Esophagus squamous epithelium (tissue), 5 donors: ENCODE measurements at places on chromosomes 16 and 17. TPM values are rescaled to one million over a fixed set of nuclear protein-coding genes. Genes with fewer than 3 reads are reported as not detected.

- DNase-seq, result no peak
- no peak overlapping the region for H3K4me3 ChIP-seq
- H3K36me3 ChIP-seq, result no peaks in the 10 kb centered on the region
- H3K27me3 ChIP-seq, result no peaks in the 10 kb centered on the region
- H3K4me1 ChIP-seq, result no peaks in the 10 kb centered on the region
Observed at GRCh38 chr17:2802574-2802973, 6.3 kb downstream of the RAP1GAP2 start.

Gene MAP2K3
- total RNA-seq, result 52.1 TPM

Gene KRTAP16-1
- total RNA-seq, result not detected

Gene TP53TG3B
- not detected for total RNA-seq

Gene CMTM2
- total RNA-seq, result not detected

- H3K36me3 ChIP-seq, result no peaks in the 10 kb centered on the region
- no peak for DNase-seq
- no peak overlapping the region for H3K4me3 ChIP-seq
- no peaks in the 10 kb centered on the region for H3K27me3 ChIP-seq
- H3K27ac ChIP-seq, result no peak overlapping the region
Observed at GRCh38 chr17:55778389-55779118, 27.7 kb downstream of the PCTP start.

Gene GRAPL
- total RNA-seq, result not detected

Gene TPSAB1
- 395 TPM for total RNA-seq

Gene EVI2A
- total RNA-seq, result 1.1 TPM

- H3K4me3 ChIP-seq, result no peak overlapping the region
- H3K36me3 ChIP-seq, result no peaks in the 10 kb centered on the region
- no peak for DNase-seq
- peaks cover 47% of the 10 kb centered on the region for H3K4me1 ChIP-seq
Observed at GRCh38 chr16:72873853-72874252, 174.1 kb downstream of the ZFHX3 start.

DNA sequence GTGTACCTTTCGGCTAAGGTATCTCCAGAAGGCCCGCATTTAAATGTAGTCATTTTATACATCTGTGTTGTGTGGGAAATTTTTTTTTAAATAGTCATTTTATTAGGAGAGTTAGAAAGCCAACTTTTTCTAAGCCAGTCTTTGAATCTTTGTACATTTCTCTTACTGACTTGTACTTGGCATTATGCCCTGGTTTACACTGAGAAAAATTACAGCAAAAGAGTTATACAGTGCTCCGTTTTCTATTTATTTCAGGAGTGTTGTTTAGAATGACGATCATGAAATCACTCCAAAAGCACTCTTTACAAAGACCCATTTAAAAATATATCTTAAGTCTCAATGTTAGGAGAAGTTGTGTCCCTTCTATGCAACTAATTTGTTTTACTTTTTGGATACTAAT, 91.8 kb downstream of the CYB561 start:
- no peak for DNase-seq
- H3K27me3 ChIP-seq, result no peaks in the 10 kb centered on the region
- H3K36me3 ChIP-seq, result no peaks in the 10 kb centered on the region
- no peak overlapping the region for H3K4me3 ChIP-seq
- peak overlapping the region; percentile 2 for H3K27ac ChIP-seq
- peaks cover 6% of the 10 kb centered on the region for H3K4me1 ChIP-seq

Gene RHBDL1
- 0.57 TPM for total RNA-seq

Gene ESRP2
- 125 TPM for total RNA-seq

Gene NACA2
- not detected for total RNA-seq

- no peak overlapping the region for H3K27ac ChIP-seq
- no peaks in the 10 kb centered on the region for H3K36me3 ChIP-seq
Observed at GRCh38 chr16:17759451-17760390, 289.0 kb upstream of the XYLT1 start.

GRCh38 chr16:24950275-24950674, 64.9 kb downstream of the ARHGAP17 start:
- H3K27me3 ChIP-seq, result no peaks in the 10 kb centered on the region
- H3K27ac ChIP-seq, result no peak overlapping the region
- no peak overlapping the region for H3K4me3 ChIP-seq
- H3K36me3 ChIP-seq, result peaks cover 100% of the 10 kb centered on the region
- no peaks in the 10 kb centered on the region for H3K4me1 ChIP-seq

Gene HID1
- total RNA-seq, result 6.3 TPM

DNA sequence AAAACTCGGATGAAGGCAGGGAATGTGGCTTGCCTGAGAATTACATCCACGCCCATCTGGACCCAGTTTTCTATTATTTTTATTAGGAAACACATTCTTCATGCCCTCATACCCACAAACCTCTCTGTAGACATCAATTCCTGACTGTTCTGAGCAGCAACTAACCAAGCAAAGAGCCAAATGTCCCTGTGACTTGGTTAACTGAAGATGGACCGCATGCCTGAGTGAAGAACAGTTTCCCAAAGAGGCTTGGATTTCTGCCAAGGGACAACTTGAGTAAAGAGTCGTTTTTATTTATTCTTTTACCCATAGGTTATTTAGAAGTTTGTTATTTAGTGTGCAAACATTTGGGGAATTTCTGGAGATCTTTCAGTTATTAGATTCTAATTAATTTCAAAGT, 259.8 kb downstream of the GRIN2A start:
- no peaks in the 10 kb centered on the region for H3K4me1 ChIP-seq
- DNase-seq, result no peak
- H3K36me3 ChIP-seq, result no peaks in the 10 kb centered on the region
- no peak overlapping the region for H3K27ac ChIP-seq
- H3K27me3 ChIP-seq, result no peaks in the 10 kb centered on the region

Gene SLC35G6
- total RNA-seq, result not detected

DNA sequence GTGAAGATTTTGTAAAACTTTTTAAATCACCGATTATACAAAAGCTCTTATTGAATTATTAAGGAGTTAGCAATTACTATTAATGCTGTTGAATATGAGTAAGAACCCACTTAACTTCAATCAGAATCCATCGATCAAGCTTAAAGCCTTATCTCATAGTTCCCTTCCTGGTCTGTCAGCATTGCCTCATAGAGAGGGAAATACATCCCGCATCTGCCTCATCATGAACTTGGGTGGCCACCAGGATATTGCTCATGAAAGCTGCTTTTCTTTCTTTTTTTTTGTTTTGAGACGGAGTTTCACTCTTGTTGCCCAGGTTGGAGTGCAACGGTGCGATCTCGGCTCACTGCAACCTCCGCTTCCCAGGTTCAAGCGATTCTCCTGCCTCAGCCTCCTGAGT, 66.7 kb downstream of the PIGL start:
- no peaks in the 10 kb centered on the region for H3K27me3 ChIP-seq
- no peak overlapping the region for H3K4me3 ChIP-seq
- peaks cover 15% of the 10 kb centered on the region for H3K4me1 ChIP-seq

- H3K27ac ChIP-seq, result peak overlapping the region; percentile 34
- peak overlapping the region; percentile 74 for H3K4me3 ChIP-seq
- H3K36me3 ChIP-seq, result no peaks in the 10 kb centered on the region
- no peaks in the 10 kb centered on the region for H3K27me3 ChIP-seq
- peaks cover 12% of the 10 kb centered on the region for H3K4me1 ChIP-seq
Observed at GRCh38 chr17:42049834-42050392, 488 bp downstream of the C17orf113 start.

DNA sequence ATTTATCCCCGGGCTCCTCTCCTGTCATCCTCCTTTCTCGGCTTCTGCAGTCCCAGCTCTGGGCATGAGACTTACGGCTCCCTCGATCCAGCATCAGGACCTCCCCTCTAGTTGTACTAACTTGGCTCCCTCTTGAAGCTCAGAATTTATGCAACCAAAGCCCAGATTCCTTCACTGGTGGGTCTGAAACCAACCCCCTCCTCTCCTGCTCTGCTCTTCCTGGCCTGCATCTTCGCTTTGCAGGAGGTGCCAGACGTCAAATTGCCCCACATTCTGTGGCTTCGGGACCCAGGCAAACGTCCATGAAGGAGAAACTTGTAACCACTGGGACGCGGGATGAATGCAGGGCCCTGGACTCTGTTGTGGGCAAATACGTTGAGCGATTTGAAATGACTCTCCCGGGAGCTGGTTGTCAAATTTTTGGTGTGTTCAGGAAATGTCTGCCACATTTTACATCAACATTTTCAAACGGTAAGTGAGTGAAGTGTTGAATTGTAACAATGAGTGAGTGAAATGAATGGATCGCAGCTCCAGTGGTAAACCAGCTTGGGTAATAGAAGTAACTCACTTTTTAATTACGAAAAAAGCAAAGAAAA, 29.3 kb upstream of the ELAC2 start:
- no peak overlapping the region for H3K4me3 ChIP-seq
- H3K4me1 ChIP-seq, result no peaks in the 10 kb centered on the region
- H3K27me3 ChIP-seq, result no peaks in the 10 kb centered on the region
- no peak overlapping the region for H3K27ac ChIP-seq
- no peak for DNase-seq

- no peak for DNase-seq
- no peaks in the 10 kb centered on the region for H3K36me3 ChIP-seq
- H3K4me1 ChIP-seq, result no peaks in the 10 kb centered on the region
- no peak overlapping the region for H3K4me3 ChIP-seq
- H3K27ac ChIP-seq, result no peak overlapping the region
Observed at GRCh38 chr16:55810451-55810961, 22.4 kb downstream of the CES1 start.

DNA sequence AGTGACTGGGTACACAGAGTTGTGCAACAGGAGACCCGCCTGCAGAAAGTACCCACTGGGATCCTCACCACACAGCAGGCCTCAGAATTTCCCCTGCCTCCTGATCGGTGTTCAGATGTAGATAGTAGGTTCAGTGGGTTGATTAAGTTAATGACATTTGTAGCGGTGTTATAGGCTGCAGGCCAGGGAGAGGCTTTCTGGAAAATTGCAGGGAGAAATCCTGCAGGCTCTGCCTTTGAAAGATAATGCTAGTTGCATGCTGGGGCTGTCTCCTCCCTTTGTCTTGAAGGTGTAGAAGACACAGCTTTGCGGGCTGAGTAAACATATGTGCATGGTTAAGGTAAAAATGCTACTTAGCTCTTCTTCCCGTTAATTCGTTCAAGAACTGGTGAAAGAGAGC, 406.3 kb upstream of the RBFOX1 start:
- H3K27me3 ChIP-seq, result no peaks in the 10 kb centered on the region
- H3K27ac ChIP-seq, result peak overlapping the region; percentile 18
- H3K4me1 ChIP-seq, result no peaks in the 10 kb centered on the region
- no peak for DNase-seq
- no peak overlapping the region for H3K4me3 ChIP-seq

GRCh38 chr17:42200706-42201457, 6.6 kb upstream of the GHDC start:
- no peaks in the 10 kb centered on the region for H3K27me3 ChIP-seq
- DNase-seq, result no peak
- no peaks in the 10 kb centered on the region for H3K36me3 ChIP-seq

DNA sequence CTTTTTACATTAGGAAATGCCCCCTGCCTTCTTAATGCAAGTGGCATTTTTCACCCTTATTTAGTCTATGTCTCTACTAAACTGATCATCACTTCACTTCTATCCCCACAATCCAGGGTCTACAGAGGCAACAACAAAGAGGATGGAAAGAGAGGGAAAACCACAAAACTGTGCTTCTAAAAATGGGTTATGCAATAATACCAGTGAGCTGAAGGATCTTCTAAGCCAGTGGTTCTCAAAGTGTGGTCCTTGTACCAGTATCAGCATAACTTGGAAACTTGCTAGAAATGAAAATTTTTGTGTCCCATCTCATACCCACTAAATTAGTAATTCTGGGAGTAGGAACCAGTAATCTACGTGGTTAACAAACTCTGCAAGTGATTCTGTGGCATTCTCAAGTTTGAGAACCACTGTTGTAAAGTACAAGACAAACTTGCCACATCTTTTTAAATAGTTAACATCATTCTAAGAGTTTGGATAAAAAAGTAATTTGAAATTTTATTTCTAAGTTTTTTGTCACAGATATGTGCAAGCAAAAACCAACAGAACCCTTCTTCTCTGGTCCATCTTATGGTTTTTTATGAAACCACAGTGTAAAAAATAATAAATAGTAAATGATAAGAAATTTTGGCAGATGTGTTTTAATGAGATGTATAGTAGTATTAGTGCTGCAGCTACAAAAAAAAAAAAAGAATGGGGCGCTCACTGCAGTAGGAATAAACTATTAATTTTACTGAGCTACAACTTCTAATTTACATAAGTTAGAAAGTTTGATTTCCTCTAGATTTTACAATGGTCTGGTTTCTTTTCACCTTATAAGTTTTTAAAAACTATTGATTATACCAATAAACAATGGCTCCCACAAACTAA, 16.2 kb downstream of the CDC27 start:
- no peaks in the 10 kb centered on the region for H3K27me3 ChIP-seq
- peaks cover 3% of the 10 kb centered on the region for H3K4me1 ChIP-seq
- peaks cover under 1% of the 10 kb centered on the region for H3K36me3 ChIP-seq
- no peak overlapping the region for H3K27ac ChIP-seq
- no peak overlapping the region for H3K4me3 ChIP-seq

DNA sequence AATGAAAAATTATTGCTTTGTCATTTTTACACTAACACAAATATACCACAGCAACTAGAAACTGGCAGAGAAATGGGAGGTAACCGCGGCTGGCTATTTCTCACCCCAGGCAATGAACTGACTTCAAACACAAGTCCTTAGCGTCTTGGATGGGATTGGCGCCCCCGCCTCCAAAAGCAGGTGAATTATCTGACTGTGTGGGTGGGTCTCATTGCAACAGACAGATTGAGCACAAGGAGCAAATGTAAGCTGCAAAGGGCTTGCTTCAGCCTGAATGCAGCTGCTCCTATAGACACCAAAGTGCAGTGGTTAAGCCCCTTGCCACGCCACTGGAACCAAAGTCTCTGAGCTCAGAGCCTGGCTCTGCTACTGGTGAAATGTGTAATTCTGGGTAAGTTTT, 225.0 kb downstream of the XYLT1 start:
- no peak overlapping the region for H3K27ac ChIP-seq
- DNase-seq, result no peak
- H3K36me3 ChIP-seq, result no peaks in the 10 kb centered on the region
- no peaks in the 10 kb centered on the region for H3K4me1 ChIP-seq
- H3K27me3 ChIP-seq, result no peaks in the 10 kb centered on the region
- H3K4me3 ChIP-seq, result no peak overlapping the region

- peaks cover 77% of the 10 kb centered on the region for H3K4me1 ChIP-seq
- no peaks in the 10 kb centered on the region for H3K36me3 ChIP-seq
- H3K27me3 ChIP-seq, result peaks cover 100% of the 10 kb centered on the region
Observed at GRCh38 chr16:1918351-1919326, at the start of gene HS3ST6. Gene HS3ST6 (minus strand): TSS chr16:1918415. CDS start chr16:1918323, 92 bp downstream.

Gene TM4SF5
- not detected for total RNA-seq

DNA sequence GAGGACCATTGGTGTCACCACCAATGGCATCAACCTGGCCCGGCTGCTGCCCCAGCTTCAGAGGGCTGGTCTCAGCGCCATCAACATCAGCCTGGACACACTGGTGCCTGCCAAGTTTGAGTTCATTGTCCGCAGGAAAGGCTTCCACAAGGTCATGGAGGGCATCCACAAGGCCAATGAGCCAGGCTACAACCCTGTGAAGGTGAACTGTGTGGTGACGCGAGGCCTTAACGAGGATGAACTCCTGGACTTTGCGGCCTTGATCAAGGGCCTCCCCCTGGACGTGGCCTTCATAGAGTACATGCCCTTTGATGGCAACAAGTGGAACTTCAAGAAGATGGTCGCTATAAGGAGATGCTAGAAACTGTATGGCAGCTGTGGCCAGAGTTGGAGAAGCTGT, 111.9 kb upstream of the SIAH1 start:
- H3K4me1 ChIP-seq, result no peaks in the 10 kb centered on the region
- no peaks in the 10 kb centered on the region for H3K36me3 ChIP-seq
- H3K27ac ChIP-seq, result no peak overlapping the region
